Adipocyte (in vitro differentiated cells): ENCODE measurements at places on chromosomes 13 and 19.
A peak's percentile ranks its signal among the peaks of the same experiment; 100 is the strongest.

DNA sequence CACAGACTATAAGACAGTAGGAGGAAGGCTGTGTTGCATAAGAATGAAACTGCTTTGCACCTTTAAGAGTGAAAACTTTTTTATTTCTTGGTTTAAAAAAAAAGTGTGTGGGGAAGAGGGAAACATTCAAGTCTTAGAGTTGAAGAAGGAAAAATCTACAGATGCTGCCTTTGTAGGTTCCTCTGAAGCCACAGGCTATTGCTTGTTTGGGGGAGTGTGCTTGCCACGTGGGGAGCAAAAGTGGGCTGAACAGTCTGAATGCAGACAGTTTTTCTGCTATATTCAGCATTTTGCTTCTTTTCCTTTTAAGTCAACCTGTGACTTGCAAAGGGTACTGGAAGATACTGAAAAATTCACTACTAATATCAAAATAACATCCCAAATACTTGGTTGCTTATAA, 36.9 kb downstream of the EFNB2 start:
- DNase-seq: no peak

- DNase-seq: no peak
Measured at GRCh38 chr19:51324167-51324481, 12.7 kb downstream of the IGLON5 start.

- DNase-seq: no peak
Measured at GRCh38 chr13:21938636-21939035, 267.8 kb downstream of the FGF9 start.

- no peak for DNase-seq
Measured at GRCh38 chr13:59270327-59270726, 893.4 kb downstream of the DIAPH3 start.

GRCh38 chr13:96632536-96633320, 361.5 kb downstream of the OXGR1 start:
- no peak for DNase-seq

DNA sequence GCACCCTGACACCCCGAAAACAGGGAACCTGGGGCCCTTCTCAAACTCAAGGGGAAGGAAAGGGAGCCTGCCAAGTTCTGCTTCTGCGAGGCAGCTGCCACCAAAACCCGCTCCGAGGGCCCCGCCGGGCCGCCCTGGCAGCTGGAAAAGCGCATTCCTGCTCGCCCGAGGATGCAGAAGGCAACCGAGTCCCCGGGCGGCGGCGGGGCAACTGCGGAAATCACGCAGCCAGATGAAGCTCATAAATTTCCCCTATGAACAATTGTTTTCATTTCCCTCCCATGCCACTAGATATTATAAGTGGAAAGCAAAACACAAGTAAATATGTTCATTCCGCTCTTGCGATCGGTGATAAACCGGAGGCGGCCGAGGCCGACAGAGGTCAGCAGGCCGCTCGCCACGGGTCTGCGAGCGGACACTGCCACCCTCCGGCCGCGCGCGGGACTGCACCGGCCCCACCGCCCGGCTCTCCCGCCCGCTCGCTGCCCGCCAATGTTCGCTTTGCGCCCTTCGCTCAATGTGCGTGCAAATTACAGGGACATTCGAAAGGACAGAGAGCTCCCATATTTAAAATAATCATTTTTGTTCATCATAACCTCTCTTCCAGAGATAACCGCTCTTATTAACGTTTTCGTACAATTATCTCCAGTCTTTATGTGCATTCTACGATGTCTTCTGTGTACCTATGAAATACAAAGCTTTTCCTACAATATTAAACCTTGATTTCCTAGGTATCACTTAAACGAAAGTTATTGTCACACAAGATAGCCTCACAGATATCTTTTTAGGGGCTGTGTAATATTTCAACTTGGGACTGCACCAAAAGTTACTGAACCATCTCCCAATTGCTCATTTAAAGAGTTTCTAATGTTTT, 120.8 kb upstream of the ZNF507 start:
- DNase-seq: peak; percentile 69
